Activated CD8-positive, alpha-beta memory T cell treated with anti-CD3 and anti-CD28 coated beads for 1 hour (primary cell): ENCODE measurements at places on chromosomes 16 and 17.

GRCh38 chr17:61852857-61853256 is 10.5 kb downstream of the BRIP1 start:
- no peak for DNase-seq

GRCh38 chr17:54348234-54348633 is 525.5 kb downstream of the KIF2B start:
- no peak for DNase-seq

- no peak for DNase-seq
Measured at GRCh38 chr16:54455030-54455725, 168.6 kb upstream of the IRX3 start.

GRCh38 chr17:80566054-80566400 is 21.4 kb downstream of the RPTOR start:
- DNase-seq: no peak

GRCh38 chr16:23857881-23858269 is 22.1 kb downstream of the PRKCB start:
- no peak for DNase-seq

- no peak for DNase-seq
Measured at GRCh38 chr17:82636626-82637598, 11.3 kb downstream of the WDR45B start.

- no peak for DNase-seq
Measured at GRCh38 chr16:30750201-30750600, 2.0 kb downstream of the PHKG2 start.

DNA sequence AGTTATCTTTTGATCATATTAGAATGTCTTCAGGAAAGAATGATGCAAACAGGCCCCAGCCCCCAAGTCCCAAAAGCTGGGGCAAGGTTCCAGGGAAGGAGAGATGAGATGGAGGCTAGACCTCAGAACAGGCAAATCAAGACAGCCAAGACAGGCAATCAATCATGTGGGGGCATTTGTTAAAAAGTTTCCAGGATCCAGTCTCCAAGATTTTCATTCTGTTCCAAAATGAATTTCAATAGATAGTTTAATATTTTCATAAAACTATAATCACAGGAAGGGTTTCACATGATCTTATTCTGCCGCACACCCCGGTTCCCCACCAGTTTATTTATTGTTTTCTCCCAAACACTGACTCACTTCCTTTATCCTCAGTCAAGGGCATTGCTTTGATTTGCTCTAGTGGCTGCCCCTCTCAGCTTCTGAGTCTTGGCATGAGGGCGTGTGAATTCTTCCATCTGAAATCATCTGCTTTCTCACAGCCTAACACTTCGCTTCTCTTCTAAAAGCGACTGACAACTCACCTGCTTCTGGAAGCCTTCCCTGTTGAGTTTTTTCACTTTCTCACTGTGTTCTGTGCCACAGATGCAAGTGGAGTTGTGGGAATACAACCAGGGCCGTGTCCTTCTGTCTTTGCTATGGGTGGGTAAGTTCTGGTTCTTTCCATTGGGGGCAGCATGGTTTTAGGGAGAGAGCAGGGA is 12.2 kb upstream of the TERF2 start:
- DNase-seq: no peak

DNA sequence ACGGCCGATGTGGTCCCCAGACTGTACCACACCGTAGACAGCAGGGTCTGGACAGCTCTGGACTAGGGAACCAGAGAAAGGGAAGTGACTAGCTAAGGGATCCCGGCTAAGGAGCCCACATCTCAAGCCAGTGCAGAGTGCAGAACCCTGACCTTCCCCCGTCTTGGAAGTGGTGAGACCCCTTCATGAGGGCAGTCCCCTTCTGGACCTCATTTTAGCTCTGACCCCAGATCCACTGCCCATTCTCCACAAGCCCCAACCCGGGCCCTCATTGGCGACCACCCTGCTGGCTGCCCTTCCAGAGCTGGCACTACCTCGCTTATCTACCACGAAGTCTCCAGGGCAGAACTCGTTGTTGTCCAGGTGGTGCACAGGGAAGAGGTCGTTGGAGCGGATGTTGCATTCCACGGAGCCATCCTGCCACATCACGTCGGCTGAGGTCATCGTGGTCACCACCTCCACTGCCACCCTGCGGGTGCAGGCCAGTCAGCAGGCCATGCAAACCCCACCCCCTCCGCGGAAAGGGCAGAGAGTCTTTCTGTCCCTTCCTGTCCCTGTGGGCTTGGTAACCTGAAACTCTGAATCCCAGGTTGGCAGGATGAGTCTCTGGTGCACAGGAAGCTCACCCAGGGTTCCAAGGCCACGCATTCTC is 14.2 kb downstream of the SPHK1 start:
- no peak for DNase-seq

- no peak for DNase-seq
Measured at GRCh38 chr17:61997664-61998063, 67.4 kb downstream of the MED13 start.

DNA sequence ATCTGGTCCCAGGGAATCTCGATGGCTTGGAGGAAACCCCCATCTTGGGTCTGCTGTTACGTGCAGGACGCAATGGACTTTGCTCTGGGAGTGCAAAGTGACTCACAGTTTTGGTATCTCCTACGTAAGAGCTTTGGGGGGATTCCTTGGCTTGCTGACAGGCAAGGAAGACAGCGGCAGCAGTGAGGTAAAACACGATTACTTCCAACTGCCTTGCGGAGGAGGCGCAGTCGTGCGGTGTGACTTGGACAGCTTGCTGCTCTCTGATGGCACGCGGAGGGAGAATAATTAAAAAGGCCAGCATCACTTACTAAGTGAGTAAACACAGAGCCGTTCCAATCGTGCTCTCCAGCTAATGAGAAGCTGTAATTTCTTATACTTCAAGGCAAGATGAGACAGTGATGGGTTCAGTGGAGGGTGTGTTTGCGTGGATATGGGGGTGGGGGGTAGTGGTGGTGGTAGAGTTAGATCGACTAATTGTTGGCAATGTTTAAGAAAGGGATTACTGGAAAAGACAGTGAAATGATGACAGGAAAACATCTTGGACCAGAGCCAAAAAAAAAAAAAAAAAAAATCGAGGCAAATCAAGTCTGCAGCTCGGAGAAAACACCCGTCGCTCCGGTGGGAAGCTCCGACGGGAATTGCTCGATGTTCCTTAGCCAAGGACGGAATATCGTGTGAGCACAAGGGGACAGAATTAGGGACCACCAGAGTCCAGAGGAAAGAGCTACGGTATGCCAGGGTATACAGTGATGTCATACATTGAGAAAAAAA is 184.8 kb upstream of the ZFHX3 start:
- no peak for DNase-seq

DNA sequence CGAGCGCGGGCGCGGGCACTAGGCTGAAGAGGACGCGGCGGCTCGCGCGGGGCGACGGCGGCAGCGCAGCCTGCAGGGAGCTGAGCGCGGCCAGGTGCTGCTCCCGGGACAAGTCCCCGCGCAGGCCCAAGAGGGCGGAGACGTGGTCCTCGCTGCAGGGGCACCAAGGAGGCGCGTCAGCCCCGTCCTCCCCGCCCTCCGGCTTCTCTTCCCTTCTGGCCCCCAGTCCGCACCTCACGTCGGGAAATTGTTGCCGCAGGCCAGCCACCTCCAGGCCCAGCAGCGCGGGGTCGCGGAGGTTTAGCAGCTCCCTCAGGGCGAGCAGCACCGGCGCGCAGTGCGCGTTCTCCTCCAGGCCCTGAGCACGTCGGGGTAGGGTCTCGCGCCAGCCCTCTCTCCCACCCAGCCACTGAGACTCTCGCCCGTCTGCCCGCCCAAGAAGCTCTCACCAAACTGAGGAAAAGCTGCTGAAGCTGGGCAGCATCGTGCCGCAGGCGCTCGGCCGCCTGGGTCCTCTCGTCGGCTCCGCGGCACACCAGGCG is 761 bp upstream of the MATCAP1 start:
- no peak for DNase-seq

DNA sequence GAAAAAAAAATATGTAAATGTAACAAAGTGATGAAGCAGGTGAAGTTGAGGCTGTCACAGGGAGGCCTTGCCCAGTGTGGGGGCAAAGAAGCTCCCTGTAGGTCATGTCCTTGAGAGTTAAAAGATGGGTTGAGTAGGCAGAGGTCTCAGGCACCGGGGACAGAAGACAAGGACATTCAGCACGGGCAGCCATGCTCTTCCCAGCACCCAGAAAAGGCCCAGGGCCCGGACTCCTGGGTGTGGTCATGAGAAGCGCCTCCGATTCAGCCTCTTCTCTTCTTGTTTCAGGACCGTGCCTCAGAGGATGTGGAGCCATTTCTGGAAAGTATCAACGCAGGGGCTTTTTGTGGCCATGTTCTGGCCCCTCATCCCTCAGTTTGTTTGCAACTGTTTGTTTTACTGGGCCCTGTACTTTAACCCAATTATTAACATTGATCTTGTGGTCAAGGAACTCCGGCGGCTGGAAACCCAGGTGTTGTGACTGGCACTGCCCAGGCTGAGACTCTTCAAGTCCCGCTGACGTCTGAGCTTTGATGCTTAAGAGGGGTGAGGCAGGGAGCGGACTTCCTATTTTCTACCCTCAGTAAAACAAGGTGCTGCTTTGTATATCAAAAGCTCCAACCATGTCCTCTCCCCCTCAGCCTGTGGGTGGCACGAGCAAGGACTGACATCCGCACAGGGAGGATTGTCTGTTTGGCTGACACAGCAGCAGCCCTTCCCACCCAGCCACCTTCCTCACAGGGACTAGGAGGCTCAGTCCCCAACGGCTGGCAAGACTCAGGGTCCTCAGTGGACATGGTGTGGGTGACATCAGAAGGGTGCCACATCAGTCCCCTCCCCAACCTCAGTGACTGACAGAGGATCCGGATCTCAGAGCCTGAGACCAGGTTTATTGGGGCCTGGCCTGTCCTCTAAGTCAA is 26.5 kb downstream of the PLA2G10 start:
- no peak for DNase-seq

GRCh38 chr16:30523768-30524574 is 2.4 kb downstream of the ZNF768 start:
- no peak for DNase-seq

DNA sequence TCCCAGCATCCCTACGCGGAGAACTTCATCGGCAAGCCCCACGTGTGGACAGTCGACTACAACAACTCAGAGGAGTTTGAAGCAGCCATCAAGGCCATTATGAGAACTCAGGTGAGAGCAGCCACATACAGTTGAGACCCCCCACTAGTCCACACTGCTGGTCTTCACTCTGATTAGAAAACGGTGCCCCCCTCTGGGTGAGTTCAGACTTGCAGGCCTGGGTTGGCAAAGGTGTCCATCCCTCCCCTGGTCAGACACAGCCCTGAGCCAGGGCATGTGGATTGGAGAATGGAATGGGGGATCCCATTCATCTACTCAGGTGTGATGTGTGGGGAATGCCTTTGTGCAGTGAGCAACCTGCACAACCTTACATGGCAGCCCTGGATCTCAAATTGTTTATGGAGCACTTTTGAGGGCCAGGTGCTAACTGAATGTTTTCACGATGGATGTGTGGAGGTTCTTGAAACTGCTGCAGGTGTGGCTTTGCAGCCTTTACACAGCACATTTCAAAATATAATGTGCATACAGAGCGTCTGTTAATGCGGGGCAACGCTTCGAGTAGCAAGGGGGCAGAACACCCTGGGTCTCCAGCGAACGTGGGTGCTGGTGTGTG is 72.6 kb downstream of the MGAT5B start:
- no peak for DNase-seq

GRCh38 chr17:70184770-70185169 is 15.4 kb downstream of the KCNJ2 start:
- DNase-seq: no peak
